ENCODE measurements at places on chromosomes 6 and 20.

- no peak for DNase-seq
Measured at GRCh38 chr6:141152951-141153350, 979.8 kb upstream of the GJE1 start.

- DNase-seq = no peak
Measured at GRCh38 chr20:39766333-39766732, 804.2 kb downstream of the DHX35 start.

DNA sequence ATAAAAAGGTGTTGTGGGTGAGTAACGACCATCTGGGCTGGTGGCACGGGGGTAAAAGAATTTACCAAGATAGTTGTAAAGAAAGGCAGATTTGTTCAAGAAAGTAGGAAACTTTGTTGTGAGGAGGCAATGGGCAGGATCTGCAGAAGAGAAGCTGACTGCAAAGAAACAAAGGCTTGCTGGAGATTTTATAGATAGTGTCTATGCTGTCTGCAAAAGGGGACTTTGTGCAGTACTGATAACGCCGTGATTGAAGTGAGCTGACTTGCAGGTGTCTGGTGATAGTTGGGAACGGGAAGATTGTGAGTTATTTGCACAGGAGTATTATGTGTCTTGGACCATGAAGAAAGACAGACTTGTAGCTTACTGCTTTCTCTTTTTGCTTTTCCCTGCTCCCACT lies 36.8 kb upstream of the GSTA3 start:
- no peak for DNase-seq

- DNase-seq = no peak
Measured at GRCh38 chr6:30847421-30847970, 36.8 kb upstream of the DDR1 start.

DNA sequence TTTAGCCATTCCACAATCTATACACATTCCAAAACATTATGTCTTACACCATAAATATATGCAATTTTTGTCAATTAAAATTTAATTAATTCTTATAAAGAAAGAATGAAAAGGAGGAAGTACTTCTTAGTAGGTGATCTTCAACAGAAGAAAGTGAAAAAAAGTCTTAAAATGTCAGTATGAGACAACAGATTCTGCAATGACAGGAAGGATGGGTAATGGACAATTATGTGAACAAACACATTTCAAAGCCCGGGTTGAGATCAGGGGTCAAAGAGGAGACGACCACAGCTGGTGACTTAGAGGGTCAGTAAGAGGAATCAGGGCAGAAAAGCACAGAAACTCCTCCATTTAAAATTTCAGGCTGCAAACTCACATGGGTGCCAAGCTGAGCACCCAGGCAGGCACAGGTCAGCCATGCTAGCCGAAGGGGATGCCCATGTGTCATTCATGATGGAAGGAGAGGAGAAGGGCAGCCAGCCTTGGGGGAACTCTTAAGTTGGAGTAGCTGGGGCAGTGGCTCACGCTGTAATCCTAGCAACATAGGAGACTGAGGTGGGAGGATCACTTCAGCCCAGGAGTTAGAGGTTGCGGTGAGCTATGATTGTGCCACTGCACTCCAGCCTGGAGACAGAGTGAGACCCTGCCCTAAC lies 11.0 kb downstream of the VSX1 start:
- no peak for DNase-seq

- DNase-seq = no peak
Measured at GRCh38 chr6:14016935-14017625, 92.3 kb downstream of the RNF182 start.
